ENCODE measurements at places on chromosomes 3 and 15. TPM values are rescaled to one million over a fixed set of nuclear protein-coding genes. Genes with fewer than 3 reads are reported as not detected.

The ATP13A3 gene
- 69.4 TPM for total RNA-seq

The HYPK gene
- total RNA-seq = 20.7 TPM

The ARL14 gene
- not detected for total RNA-seq

The ZBBX gene
- 0.95 TPM for total RNA-seq

The LRRC34 gene
- total RNA-seq = 4.3 TPM

The ITGA11 gene
- total RNA-seq = 4.4 TPM

The NTRK3 gene
- total RNA-seq = 2.7 TPM

The AGBL1 gene
- under 0.01 TPM for total RNA-seq

The FETUB gene
- not detected for total RNA-seq

Data from ovary (tissue), 10 donors.